Stimulated activated effector memory CD8-positive, alpha-beta T cell treated with anti-CD3 and anti-CD28 coated beads, Interleukin-12 subunit alpha, Interleukin-12 subunit beta, amount 100 ng/mL, for 72 hours (primary cell): ENCODE measurements at places on chromosomes 2 and 18.

- DNase-seq, result no peak
Observed at GRCh38 chr2:234678711-234679110, 181.8 kb upstream of the ARL4C start.

- no peak for DNase-seq
Observed at GRCh38 chr2:186724736-186725135, 30.9 kb downstream of the FAM171B start.

GRCh38 chr2:205494537-205495235 is 187.6 kb upstream of the NRP2 start:
- DNase-seq, result no peak

DNA sequence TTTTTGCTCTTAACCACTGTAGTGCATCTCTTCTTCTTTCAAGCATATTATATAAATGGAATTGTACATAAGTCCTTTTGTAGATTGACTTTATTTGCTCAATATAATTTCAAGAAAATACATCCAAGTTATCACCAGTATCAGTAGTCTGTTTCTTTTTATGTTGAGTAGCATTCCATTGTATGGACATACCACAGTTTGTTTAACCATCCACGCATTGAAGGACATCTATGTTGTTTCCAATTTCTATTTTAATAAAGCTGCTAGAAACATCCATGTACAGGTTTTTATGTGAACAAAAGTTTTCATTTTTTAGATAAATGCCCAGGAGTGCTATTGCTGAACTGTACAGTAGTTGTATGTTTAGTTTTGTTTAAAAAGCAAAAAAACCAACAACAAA is 387.5 kb upstream of the SOX11 start:
- no peak for DNase-seq

DNA sequence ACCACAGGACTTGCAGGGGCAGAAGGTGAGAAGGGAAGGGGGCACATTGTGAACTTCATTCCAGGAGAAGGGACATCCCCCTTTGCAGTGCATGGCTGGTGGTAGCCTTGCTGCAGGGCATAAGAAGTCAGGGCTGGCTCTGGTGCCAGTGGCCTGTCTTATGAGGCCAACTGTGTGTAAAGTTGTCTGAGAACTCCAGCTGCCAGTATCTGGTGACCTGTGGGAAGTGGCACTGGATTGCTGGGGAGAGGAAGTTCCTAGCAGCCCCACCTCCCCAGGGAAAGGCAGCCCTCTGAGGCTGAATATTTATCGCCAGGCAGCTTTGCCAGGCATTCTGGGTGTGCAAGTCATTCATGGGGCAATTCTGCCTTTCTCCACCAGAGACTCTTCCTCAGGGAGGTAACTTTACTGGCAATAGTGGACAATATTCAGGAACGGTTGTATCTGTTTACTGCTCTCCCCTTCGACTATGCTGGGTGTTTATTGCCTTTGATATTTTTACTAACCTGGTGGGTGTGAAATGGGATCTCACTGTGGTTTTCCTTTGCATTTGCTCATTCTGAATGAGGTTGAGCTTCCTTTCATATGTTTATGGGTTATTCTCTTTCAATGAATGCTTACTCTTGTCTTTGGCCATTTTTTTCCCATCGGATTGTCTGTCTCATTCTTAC is 12.3 kb downstream of the TRPM8 start:
- no peak for DNase-seq

- no peak for DNase-seq
Observed at GRCh38 chr18:5519448-5520298, 24.1 kb downstream of the EPB41L3 start.

DNA sequence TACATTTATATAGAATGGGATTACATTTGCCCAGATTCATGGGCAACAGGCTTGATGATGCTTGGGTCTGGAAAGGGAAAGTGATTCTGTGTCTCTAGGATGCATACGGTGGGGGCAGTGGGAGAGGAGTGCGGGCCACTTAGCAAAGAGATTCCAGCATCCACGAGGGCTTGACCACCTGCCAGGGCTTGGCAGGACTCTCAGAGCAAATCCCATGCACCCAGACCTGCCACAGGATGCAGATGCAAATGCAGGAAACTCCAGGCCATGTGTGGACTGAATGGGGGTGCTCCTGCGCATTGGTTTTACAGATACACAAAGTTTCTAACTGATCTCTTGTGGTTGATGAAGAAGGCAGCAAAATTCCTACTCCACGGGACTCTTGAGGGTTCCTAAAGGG is 334.7 kb downstream of the CYRIA start:
- DNase-seq, result no peak

- DNase-seq, result no peak
Observed at GRCh38 chr2:197296835-197297234, 13.7 kb downstream of the ANKRD44 start.

DNA sequence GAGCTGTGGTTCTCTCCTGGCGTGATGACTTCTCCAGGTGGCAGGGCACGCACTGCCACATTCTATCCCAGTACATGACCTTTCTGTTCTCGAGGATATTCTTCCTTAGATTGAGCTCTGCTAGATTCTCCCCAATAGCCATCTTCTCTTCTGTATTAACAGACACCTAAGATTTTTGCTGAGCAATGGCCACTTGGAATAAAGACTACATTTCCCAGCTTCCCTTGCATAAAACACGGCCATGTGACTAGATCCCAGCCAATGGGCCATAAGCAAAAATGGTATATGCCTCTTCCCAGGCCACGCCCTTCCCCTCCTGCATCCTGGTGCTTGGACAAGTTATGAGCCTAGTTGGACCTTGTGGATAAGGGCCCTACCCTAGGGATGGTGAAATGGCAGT is 82.1 kb downstream of the EIF2AK3 start:
- DNase-seq, result no peak

- no peak for DNase-seq
Observed at GRCh38 chr2:209473930-209474419, 50.1 kb downstream of the MAP2 start.

GRCh38 chr2:225004597-225004996 is 37.7 kb downstream of the DOCK10 start:
- DNase-seq, result no peak

GRCh38 chr2:180196419-180196977 is 189.4 kb upstream of the CWC22 start:
- DNase-seq, result no peak

- DNase-seq, result no peak
Observed at GRCh38 chr2:222434204-222434603, 9.9 kb downstream of the SGPP2 start.

DNA sequence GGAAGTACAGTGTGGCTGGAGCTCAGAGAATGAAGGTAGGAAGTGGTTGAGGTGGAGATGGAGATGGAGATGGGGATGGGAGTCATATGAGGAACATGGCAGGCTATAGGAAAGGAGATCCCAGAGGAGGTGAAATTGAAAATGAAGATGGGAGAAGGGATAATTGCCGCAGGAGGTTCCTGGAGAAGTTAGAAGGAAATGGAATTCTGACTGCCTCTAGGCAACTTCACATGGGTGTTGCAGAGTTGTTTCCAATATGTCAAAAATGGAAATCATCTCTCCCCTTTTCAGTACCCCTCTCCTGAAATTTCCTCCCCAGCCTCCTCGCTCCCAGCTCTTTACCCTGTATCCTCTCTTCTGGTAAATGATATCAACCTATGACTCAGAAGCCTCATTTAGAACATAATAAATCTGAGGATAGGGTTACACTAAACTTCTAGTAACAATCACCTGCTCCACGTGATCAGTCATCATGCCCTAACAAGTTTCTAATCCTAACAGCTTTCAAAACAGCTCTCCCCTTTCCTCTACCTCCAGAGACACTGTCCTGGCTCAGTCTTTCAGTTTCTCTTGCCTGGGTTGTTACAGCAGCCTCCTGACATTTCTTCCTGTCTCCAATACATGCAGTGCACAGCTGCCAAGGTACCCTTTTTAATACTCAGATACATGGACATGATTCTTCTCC is 201.9 kb upstream of the RBMS1 start:
- DNase-seq, result no peak

GRCh38 chr18:43276491-43276890 is 799 bp downstream of the SYT4 start:
- DNase-seq, result no peak

DNA sequence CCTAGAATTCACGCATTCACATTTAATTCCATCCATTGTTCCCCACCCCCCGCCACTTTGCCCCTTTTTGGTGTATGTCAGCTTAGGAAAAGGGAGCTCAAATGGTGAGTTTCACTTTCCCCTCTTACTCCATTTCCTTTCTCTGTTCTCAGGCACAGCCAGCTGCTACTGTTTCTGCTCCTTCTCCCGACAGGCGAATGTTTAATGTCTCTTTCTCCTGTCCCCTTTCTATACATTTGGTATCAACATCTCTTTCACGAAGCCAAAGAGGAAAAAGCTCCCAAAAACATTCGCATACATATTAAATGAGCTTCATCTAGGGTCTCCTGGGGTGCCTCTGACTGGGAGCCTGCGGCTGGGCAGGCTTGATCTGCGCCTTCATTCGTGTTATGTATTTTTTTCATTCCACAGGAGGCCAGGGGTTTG is 124.2 kb upstream of the SATB2 start:
- no peak for DNase-seq

DNA sequence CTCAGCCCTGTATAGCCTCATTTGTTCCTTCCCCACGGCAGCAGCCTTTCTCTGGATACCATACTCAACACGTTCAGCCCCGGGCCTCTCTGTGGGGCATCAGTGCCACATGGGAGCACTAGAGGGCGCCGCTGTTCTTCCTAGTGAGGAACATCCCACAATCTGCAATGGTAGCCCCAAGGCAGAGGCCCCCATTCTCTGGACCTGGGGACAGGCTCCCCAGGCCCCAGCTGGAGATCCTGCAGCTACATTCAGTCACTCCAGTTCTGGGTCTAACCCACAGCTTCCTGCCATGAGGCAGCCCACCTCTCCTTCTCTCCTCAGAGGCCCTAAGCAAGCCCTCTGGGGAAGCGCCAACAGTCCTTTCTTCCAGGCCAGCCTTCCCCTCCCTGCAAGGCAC is 14.2 kb upstream of the SFXN5 start:
- DNase-seq, result peak; percentile 82

- no peak for DNase-seq
Observed at GRCh38 chr2:61090386-61090921, 24.8 kb downstream of the SANBR start.

GRCh38 chr2:231297108-231297908 is 98.2 kb upstream of the B3GNT7 start:
- peak; percentile 54 for DNase-seq

DNA sequence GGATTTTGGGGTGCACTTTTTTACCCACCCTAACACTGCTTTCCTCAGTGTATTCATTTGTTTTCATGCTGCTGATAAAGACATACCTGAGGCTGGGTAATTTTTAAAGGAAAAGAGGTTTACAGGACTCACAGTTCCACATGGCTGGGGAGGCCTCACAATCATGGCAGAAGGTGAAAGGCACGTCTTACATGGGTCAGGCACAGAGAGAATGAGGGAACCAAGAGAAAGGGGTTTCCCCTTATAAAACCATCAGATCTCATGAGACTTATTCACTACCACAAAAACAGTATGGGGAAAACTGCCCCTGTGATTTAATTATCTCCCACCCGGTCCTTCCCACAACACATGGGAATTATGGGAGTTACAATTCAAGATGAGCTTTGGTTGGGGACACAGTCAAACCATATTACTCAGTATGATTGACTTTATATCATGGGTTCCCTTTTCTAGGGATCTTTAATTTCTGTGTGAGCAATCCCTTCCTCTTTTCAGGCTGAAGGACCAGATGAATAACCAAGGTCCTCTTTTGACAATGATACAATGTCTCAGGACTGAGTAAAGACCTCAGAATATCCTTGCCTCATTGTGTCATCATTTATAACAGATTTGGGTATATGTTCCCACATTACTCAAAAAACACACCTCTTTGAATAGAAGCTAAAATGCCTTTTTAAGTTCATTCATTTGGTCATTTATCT is 100.1 kb upstream of the TRIB2 start:
- no peak for DNase-seq

DNA sequence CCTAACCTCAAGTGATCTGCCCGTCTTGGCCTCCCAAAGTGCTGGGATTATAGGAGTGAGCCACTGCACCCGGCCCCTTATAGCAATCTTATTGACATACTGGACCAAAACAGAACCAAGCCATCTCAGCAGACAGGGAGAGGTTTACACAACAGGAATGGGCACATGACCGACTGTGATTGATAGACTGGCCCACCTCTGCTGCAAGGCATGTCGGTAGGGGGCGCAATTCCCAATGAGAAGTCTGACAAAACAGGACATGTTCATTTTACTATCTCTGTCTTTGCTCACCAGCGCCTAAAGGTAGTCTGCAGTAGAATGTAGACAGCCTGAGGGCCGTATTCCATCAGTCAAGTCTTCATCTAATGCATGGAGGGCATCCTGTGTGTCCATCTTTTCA is 2.0 kb downstream of the LYPD6B start:
- DNase-seq, result peak; percentile 69

DNA sequence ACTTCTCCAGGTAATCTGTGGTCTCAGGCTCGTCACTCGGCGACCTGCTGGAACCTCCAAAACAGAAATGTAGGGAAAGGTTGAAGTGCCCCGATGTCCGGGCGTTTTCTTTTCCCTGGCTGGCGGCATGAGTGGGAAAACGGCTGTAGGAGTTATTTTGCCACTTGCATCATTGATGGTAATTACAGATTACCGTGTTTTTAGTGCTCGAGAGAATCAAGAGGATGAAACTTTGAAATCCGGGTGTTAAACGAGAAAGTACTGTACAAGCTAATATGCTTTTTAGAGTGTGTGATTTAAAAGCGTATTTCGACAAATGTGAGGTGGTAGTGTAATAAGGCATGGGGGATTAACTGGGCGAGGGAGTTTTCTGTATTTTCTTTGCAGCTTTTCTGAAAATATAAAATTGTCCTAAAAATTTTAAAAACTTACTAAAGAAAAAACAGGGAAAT is 819 bp downstream of the GRHL1 start:
- DNase-seq, result no peak

GRCh38 chr2:1033069-1033468 is 82.4 kb downstream of the SNTG2 start:
- DNase-seq, result no peak

- no peak for DNase-seq
Observed at GRCh38 chr2:21422050-21422449, 298.3 kb downstream of the TDRD15 start.

DNA sequence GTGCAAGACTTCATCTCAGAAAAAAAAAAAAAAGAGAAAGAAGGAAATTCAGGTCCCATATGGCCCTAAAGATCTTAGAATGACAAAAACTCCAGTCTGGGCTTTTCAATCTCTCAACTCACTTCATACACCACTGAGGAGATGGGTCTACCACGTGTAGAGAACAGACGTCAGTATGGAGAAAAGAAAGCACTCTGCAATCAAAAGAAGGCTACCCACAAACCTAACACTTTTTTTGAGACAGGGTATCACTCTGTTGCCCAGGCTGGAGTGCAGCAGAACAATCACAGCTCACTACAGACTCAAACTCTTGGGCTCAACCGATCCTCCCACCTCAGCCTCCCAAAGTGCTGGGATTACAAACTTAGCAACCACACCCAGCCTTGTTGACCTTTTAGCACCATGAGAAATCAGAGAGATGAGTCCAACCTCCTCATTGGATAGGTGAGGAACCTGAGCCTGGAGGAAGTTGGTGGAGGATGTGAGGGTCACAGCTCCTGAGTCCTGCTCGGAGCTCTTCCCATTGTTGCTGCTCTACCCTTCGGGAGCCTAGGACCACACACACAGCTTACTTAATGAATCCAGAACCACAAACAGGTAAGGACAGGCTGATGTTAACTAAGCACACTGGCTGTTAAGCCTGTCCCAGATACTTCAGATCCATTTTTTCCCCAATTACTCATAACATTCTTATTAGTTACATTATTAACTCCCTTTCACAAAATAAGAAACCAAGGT is 23.7 kb downstream of the TBC1D8 start:
- no peak for DNase-seq

- DNase-seq, result no peak
Observed at GRCh38 chr18:21489119-21489750, 111.3 kb downstream of the ESCO1 start.

- DNase-seq, result no peak
Observed at GRCh38 chr2:1367601-1368000, 45.7 kb upstream of the TPO start.
